ENCODE measurements at places on chromosomes 1 and 21. TPM values are rescaled to one million over a fixed set of nuclear protein-coding genes. Genes with fewer than 3 reads are reported as not detected.

The TNFAIP8L2 gene
- not detected for total RNA-seq

The MCOLN2 gene
- total RNA-seq, result 1.4 TPM

The GRIK3 gene
- total RNA-seq, result 0.12 TPM

The S100A12 gene
- total RNA-seq, result not detected

The ARHGEF2 gene
- 98.3 TPM for total RNA-seq

The RNASEL gene
- 1.8 TPM for total RNA-seq

The MAP3K7CL gene
- total RNA-seq, result 75.2 TPM

The CYP4X1 gene
- 0.24 TPM for total RNA-seq

The RAB3B gene
- total RNA-seq, result 49.2 TPM

The PTCH2 gene
- 0.89 TPM for total RNA-seq

The AK5 gene
- 1.7 TPM for total RNA-seq

The FH gene
- 47.3 TPM for total RNA-seq

Data from astrocyte (in vitro differentiated cells and primary cell).